ENCODE measurements at places on chromosomes 1 and 21.

DNA sequence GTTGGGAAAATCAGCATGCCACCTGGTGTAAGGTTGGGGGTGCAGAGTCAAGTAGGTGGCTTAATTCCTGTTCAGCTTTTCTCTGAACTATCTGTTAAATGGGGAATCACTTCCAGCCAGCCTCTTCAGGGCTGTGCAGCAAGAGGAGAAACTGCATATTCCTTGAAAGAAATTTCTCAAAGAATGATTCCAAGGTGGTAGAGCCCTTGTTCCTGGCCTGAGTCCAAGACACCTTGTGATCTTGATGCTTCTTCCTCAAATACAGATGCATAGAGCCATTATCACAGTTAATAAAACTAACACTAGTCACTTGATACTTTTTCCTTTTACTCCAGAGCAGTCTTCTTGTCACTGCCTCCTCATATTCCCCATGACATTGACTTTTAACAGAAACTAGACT, 5.2 kb downstream of the TXLNA start:
- DNase-seq: no peak

DNA sequence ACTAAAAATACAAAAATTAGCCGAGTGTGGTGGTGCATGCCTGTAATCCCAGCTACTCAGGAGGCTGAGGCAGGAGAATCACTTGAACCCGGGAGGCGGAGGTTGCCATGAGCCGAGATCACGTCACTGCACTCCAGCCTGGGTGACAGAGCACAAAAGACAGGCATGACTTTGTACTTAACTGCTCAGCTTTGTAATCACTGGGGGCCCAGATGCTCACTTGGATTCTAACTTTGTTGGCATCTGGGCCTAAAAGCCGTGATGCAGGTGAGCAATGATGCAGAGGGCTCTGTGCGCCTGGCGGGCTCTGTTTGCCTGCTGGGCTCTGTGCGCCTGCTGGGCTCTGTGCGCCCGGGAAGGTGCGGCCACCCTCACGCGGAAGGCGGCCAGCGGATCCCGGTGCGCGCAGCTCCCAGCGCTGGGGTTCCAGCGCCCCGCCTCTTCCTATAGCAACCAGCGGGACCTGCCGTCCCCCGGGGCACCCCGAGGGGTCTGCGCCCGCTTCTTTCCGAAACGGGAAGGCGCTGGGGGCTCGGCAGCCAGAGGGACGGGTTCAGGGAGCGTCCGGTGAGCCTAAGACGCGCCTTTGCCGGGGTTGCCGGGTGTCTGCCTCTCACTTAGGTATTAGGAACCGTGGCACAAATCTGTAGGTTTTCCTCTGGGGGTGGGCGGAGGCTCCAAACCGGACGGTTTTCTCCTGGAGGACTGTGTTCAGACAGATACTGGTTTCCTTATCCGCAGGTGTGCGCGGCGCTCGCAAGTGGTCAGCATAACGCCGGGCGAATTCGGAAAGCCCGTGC, 31.7 kb downstream of the PRMT2 start:
- DNase-seq: no peak

GRCh38 chr1:158007667-158008386, 14.4 kb downstream of the KIRREL1 start:
- no peak for DNase-seq

- no peak for DNase-seq
Observed at GRCh38 chr1:1120096-1120495, 4.2 kb upstream of the C1orf159 start.

- no peak for DNase-seq
Observed at GRCh38 chr1:193658691-193659090, 472.3 kb upstream of the B3GALT2 start.

Measured in stimulated activated CD4-positive, alpha-beta T cell treated with anti-CD3 and anti-CD28 coated beads, TNF-alpha, amount 100 ng/mL, for 24 hours (primary cell).